ENCODE measurements at places on chromosomes 13 and 19.

GRCh38 chr13:94708031-94708859, 4.1 kb downstream of the SOX21 start:
- DNase-seq: no peak

- no peak for DNase-seq
These were observed 43.5 kb downstream of the ATP7B start for GRCh38 chr13:51967482-51968446.

DNA sequence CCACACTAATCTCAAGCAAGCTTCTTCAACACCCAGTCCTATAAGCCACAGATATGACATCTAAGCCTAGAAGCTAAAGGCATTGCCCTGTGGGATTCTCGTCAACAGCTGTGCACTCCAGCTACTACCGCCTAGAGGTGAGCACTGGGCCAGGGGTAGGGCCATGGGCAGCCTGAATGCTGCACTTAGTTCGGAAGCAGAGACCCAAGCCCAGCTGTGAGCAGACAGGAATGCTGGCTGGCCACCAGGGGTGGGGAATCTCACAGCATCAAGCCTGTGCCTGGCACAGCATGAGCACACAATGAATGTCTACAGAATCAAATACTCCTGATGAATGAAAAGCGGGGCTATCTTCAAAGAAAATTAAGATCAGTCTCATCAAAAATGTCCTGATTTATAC, 167.5 kb upstream of the UBL3 start:
- DNase-seq: no peak

- DNase-seq: no peak
These were observed 201.5 kb downstream of the MYO16 start for GRCh38 chr13:108830916-108831315.

DNA sequence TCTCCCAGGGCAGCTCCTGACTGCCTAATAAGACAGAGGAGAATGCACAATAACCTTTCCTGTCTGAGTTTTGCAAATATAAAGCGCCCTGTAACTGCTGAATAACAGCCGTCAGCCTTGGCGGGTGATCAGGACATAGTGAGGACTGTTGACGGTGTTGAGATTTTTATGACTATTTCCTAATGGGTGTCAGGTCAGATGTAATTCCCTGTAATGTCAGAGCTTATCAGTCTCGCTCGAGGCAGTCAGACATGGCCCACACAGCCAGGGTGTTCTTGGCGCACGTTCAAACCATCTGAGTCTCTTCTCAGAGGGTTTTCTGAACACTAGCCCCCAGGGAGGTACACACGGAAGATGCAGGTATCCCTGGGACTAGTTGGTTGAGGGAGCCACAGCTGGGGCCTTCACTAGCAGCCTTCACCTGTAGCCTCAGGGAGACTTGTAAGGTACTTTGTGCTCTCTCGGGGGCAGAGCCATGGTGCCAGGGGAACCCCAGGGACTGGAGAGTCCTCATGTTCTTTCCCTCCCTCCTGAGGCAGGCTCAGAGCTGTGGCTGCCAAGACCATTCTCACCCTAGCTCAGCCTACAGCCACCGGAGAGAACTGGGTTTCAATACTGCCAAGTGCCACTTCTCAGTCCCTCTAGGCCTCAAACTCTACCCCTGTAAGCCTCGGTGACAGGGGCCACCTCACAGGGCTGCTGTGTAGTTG, 213.1 kb downstream of the UQCRFS1 start:
- no peak for DNase-seq

GRCh38 chr13:27355894-27356293, 68.5 kb upstream of the GTF3A start:
- no peak for DNase-seq

DNA sequence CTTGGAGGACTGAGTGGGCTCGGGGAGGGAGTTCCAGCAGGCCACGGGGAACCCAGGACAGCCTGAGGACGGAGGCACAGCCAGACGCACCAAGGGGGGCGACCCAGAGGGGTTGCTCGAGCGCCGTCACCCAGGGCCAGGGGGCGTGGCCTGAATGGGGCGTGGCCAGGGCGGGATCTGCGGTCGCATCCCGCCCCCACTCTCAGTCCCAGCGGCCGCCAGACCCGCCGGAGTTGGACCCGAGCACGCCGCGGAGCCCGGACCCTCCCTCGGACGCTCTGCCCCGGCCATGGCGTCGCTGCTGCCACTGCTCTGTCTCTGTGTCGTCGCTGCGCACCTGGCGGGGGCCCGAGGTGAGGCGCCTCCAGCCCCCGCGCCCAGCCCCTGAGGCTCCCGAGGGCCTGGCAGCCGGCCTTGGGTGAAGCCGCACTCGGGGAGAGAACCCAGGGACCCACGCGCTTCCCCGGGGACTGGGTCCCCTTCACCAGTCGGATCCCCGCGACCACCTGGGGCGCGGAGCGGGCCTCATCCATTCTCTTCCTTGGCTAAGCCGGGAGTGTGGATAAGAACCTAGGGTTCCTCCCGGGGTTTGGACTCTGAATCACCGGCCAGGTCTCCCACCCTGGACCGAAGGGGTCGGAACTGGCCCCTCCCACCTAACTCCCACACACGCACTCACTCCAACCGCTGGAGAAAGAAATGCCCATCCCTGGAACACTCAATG, at the start of gene CILP2:
Gene CILP2, plus strand, starts transcription at position 205 of the 724 bp plus-strand sequence. Its CDS starts 85 bp downstream, at position 290.
- no peak for DNase-seq

DNA sequence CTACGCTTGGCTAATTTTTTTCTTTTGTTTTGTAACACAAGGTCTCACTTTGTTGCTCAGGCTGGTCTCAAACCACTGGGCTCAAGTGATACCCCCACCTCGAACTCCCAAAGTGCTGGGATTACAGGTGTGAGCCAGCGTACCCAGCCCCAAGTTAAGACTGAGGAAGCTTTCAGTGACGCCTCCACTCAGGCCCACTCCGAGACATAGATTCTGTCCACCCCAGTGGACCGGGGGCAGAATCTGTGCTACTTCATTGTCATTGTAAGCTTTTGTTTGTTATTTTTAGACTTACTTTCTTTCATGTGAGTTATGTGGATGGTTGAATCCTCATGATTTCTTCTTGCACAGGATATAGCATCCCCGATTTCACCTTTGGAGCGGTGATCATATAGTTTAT, 156.9 kb upstream of the TSHZ3 start:
- DNase-seq: no peak

DNA sequence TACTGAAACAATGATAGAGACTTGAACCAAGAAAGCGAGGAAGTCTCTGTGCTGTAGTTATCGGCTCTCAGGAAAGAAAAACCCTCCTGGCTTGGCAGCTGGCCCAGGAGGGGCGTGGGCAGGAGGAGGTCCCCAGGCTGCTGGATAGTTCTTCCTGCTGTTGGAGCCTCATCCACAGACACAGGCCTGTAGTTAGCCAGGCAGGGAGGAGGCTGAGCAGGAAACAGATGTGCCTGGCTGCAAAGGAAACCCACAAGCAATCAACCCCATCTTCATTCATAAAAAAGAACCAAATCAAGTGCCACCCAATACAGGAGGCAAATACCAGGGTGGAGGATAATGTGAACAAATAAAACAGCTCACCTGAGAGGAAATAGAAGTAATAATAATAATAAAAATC, 86.2 kb downstream of the IRS2 start:
- peak; percentile 46 for DNase-seq

GRCh38 chr19:45177817-45178261, at the start of gene TRAPPC6A:
Gene TRAPPC6A (minus strand): TSS chr19:45178237. CDS start chr19:45178218, 19 bp downstream.
- peak; percentile 61 for DNase-seq

DNA sequence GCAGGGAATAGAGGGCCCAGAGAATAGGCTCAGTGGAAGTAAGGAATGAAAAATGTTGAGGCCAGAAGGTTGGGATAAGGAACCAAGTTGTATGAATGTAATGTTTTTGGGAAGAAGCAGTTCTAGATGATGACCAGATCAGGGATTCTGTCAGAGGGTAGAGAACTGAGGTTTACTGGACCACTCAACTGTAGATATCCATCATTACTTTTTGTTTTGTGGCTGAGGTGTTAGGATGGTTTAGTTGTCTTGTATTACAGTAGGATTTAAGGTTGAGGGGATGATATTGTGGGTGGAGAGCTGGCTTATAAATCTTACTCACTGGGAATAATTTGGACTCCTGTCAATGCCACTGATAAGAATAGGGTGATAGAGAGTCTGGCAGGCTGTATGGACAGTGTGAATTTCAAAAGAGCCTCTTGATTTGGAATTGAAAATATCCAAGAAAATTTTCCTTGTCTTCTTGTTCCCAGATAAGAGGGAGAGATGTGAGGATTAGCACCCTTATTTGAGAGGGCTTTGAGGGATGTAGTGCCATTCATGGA, 22.6 kb downstream of the NDFIP2 start:
- no peak for DNase-seq

DNA sequence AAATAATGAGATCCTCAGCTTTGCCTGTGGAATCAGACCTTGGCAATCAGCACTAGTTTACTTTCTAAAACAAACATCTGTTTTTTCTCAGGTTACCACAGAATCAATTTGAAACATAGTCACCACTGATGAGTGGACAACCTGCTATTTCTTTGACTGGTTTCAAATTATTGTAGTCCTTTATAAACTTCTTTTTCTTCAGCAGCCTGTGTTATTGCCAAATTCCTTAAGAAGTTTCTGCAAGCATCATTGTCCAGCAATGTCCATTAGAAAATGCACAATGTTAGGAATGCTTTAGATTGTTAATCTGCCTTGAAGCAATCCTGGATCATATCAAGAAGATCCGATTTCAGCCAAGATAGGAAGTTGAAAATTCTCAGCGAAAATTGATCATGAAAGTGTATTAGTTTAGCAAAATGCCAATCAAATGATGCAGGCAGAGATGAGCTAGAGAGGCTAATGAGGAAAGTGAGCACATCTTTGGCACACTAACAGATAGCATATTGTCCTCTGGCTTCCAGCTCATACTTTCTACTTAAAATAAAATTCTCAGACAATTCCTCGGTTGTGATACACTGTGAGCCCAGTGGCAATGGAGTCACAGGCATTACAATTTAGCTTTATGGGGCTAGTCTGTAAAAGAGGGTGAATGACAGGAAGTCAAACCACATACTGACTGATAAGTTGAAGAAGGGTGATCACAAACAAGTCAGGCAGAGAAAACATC, 270.6 kb downstream of the SLITRK6 start:
- peak; percentile 65 for DNase-seq

DNA sequence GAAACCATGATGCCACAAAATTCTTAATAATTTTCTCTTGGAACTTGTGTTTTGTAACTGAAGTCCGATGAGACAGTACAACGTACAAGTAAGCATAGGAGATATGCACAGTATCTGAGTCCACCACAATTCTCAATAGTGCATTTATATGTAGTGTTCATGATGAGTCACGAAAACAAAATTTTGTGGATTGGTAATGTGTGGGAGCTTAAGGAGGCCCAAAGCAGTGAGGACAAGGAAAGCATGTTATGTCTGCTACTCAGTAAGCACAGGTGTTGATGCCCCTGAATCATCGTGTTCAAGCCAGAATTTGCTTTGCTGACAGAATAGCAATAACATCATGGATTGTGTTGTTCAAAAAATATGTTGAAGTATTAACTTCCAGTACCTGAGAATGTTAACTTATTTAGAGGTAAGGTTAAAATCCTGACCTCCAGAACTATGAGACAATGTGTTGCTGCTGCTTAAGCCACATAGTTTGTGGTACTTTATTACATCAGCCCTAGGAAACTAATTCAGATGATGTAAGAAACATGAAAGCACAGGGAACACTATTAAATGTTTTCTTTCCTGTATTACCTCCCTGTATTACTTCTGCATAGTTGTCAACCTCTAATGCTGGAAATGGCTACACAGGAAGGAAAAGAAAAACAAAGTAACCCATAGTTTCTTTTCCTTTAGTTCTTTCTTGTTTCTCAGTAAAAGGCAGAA, 201.3 kb downstream of the SLITRK6 start:
- no peak for DNase-seq

DNA sequence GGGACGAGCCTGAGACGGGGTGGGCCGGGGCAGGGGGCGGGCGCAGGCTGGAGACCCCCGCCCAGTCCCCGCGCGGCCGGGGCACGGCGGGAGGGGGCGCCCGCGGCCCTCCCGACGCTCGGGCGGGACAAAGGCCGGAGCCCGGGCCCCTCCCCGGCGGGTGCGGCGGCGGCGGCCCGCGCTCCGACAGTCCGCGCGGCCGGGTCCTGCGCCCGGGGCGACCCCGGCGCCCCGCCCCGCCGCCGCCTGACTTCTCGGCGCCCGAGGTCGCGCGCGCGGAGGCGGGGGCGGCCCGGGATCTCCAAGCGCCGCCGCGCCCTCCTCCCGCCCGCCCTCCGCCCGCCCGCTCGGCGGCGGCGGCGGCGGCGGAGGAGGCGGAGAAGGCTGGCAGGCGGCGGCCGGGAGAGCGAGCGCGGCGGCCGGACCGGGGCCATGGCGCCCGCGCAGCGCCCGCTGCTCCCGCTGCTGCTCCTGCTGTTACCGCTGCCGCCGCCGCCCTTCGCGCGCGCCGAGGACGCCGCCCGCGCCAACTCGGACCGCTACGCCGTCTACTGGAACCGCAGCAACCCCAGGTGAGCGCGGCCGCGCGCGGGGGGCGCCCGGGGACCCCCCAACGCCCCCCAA, at the start of gene EFNA2:
Gene EFNA2, plus strand, starts transcription at position 137 of the 624 bp plus-strand sequence. Its CDS starts 296 bp downstream, at position 433.
- DNase-seq: no peak

- DNase-seq: no peak
These were observed 1.9 kb upstream of the GTF2F1 start for GRCh38 chr19:6394831-6395230.

- DNase-seq: no peak
These were observed 6.5 kb downstream of the INSR start for GRCh38 chr19:7287722-7288121.

- no peak for DNase-seq
These were observed 146.9 kb downstream of the ZNF486 start for GRCh38 chr19:20313894-20314293.

DNA sequence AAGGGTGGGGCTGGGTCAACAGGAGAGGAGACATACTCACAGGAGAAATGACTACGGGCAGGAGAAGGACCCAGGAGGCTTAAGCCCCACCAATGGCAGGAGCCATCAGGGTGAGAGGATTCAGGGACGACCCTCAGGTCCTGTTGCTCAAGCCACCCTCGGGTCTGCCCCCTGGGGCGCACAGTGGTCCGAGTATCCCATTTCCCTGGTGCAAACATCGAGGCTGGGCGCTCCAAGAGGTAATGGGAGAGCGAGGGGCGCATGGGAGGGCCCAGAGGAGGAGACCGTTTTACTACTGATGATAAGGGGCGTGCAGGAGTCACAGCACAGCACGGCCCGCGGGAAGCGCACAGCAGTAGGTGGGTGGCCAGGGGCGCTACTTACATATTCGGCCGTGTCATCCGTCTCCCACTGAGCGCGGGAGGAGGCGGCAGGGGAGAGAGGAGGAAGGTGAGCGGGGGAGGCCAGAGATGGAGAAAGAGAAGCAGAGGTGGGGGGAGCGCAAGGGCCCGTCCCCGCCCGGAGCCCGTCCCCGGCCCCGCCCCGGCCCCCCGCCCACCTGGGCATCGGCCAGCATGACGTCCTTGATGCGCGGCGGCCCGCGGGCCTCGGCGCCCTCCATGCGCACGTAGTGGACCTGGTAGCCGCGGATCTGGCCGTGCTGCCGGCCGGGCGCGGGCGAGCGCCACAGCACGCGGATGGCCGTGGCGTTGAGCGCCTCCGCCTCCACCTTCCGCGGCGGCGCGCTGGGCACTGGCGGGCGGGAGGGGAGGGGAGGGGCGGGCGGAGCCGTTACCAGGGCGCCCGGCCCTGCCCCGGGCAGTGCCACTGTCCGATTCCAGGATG, 111.5 kb downstream of the PTPRS start:
- DNase-seq: no peak

Data from fibroblast of skin of back (primary cell).